ENCODE measurements at places on chromosomes 11 and 22.

- no peak for DNase-seq
These were observed 179.2 kb downstream of the DBX1 start for GRCh38 chr11:19980957-19981669.

GRCh38 chr22:49656291-49656851 lies 171.3 kb downstream of the BRD1 start:
- no peak for DNase-seq

DNA sequence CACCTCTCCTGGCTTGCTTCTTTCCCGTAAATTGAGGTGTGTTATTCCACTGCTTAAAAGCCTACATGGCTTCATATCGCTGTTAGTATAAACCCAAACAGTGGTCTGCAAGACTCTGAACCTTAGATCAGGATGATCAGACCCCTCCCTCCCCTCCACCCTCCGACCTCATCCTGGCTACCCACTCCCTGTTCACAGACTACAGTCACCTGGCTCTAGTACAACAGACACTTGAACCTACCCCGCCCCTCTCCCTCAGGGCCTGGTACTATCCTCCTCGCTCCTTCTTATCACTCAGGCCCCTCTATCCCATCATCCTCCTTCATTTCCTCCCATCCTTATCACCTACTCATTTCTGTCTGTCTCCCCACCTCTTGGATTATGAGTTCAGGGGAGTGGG lies 20.1 kb downstream of the PTPRJ start:
- DNase-seq, result no peak

DNA sequence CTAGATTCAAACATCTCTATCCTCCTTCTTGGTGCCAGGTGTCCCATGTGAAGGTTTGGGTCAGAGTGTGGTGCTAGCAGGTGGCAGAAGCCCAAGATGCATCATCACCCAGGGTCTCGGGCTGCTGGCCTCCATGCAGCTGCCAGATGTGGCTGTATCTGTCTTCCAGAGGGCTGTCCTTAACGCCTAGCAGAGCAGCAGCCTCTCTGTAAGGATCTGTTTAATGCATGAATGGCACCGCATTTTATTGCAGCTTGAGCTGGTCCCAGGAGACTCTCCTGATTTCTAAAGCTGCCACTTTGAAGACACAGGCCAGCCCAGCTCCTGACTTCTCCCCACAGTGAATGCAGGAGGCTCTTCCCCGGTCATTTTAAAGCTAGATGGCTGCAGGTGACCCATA lies 26.3 kb downstream of the SLC1A2 start:
- no peak for DNase-seq

GRCh38 chr22:44581096-44581435 lies 83.0 kb upstream of the RTL6 start:
- DNase-seq, result no peak

DNA sequence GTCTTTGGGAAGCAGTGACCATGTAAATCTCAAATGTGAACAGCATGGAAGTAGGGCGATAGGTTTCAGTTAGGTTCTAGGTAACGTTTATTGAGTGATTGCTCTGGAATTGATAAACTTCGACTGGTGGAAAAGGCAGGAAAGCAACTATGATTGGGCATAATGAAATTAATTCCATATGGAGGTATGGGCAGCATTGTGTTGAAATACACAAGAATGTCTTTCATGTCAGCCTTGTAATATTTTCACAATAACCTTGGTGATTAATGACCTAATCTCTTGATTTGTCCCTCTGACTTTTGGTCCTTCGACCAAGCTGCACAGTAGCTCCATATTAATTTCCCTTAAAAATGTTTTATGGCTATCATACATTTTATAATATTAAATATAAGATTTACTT lies 2.8 kb downstream of the CEP57 start:
- DNase-seq, result no peak

DNA sequence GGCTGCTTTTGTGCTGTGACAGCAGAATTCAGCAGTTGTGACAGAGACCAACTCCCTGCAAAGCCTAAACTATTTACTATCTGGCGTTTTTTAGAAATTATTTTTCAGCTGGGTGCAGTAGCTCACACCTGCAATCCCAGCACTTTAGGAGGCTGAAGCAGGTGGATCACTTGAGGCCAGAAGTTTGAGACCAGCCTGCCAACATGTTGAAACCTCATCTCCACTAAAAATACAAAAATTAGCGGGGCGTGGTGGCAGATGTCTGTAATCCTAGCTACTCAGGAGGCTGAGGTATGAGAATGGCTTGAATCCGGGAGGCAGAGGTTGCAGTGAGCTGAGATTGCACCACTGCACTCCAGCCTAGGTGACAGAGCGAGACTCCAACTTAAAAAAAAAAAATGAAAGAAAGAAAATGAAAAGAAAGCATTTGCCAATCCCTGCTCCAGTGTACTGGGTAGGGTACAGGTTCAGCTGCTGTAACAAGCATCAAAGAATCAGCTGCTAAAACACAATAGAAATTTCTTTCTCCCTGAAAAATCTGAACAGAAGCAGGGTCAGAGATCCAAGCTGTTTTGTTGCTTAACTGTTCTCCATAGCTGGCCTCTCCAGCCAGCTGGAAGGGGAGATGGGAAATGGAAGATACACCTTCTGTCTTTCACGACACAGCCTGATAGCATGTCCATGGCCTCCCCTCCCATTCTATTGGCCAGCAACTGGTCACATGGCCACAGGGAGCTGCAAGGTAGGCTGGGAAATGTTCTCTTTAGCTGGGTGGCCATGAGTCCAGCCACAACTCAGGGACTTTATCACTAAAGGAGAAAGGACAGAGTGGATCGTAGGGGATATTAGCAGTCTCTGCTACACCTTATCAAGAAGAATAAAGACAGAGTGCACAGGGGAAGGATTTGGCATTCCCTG lies 8.5 kb upstream of the NCF4 start:
- no peak for DNase-seq

DNA sequence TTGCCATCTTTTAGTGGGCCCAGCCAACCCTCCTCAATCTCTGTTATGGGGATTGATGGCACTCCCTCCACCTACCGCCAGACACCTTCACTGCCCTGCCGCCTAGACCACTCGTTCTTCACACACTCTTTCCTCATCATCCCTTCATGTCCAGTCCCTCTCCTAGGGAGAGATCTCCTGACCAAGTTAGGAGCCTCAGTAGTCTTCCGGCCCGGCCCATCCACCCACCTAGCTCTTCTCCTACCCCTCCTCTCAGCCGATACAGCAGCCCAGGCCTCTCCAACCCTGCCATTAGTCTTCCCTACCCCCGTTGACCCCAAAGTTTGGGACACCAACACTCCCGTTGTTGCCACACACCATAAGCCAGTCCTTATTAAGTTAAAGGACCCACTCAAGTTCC lies 11.0 kb upstream of the OR56A3 start:
- DNase-seq, result no peak

DNA sequence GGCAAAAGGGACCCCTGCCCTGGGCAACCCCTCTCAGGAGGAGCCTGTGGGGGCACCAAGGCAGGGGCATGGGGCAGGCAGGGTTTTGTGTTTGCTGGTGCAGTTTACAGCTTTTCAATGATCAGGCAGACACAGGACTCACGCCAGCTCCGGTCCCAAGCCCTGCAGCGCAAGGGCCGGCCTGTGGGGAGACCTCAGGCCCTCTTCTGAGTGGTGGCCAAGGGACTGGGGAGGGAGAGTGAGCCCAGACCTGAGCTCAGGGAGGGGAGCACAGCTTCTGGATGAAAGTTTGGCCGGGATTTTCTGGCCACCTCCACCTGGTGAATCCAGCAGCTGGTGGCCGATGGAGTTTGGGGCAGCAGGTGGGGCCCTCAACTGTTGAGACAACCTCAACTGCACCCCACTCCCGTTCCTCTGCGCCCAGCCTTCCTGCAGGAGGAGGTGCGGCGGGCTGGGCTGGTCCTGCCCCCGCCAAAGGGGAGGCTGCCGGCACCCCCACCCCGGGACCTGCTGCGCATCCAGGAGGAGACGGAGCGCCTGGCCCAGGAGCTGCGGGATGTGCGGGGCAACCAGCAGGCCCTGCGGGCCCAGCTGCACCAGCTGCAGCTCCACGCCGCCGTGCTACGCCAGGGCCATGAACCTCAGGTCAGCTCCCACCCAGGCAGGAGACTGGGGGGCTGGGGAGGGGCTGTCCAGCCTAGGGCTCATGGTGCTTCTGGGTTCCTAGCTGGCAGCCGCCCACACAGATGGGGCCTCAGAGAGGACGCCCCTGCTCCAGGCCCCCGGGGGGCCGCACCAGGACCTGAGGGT lies 3.6 kb downstream of the TCIRG1 start:
- DNase-seq, result no peak

- no peak for DNase-seq
These were observed 3.4 kb upstream of the OR6Q1 start for GRCh38 chr11:58027341-58027740.

DNA sequence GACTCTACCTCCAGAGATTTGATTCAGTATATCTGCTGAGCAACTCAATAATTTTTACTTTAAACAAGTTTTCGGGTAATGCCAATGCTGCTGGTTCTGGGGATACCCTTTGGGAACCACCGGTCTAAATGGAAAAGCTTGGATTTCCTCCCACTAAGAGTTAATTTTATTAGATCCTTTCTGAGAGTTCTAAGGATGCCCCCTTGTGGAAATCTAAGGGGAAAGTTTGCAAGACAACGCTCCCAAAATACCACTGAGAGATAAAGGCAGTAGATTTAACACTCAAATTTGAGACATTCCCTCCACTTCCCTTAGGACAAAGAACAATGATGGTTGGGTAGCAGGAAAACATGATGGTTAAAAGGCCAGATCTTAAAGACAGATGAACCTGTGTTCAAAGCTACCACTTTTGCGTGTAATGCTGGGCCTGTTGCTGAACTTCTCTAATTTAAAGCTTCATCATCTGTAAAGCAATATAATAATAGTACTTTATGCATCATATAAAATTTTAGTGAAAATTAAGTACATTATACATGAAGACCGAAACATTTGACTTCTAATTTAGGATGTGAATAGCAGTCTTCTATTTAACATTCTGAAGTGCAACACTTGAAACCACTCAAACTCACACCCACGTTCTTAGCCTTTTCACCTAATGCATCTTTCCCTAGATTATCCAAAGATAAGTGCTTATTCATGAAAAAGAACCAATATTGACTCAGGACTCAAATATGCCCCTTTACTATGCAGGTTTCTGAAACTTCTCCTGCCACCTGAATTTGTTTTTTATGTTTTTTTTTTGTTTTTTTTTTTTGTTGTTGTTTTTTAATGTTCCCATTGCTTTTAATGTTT lies 110.1 kb upstream of the LUZP2 start:
- no peak for DNase-seq

DNA sequence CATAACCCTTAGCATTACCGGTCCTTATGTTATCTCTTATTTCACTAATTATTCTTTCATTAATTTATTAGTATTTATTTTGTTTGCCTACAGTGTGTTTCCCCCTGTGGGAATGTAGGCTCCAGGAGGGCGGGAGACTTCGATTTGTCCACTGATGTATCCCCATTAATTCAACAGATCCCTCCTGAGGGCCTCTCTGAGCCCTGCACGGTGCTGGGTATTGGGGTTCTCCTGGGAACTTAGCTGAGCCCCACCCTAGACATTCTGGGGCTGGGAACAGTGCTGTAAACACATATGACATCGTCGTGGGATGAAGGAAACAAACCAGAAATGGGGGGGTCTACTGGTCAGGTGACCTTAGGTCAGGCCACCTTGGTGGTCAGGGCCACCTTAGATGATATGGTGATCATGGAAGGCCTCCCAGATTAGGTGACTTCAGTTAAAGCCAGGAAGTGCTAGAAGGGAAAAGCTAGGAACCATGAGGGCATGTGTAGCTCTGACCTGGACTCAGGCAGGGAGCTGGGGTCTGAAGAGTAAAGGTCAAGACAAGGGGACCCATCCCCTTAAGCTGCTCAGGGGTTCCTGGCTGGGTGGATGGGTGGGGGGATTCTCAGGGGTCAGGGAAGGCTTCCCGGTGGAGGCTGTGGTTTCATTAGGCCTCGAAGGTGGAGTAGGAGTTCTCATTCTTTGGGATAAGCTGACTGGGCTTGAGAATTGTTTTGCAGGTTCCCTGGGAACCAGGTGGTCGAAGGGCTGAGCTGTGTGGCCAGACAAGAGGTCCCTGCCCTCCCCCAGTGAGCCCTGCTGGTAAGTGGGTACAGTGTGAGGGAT lies 1.0 kb downstream of the PHETA2 start:
- no peak for DNase-seq

- DNase-seq, result no peak
These were observed 66.9 kb downstream of the SCN3B start for GRCh38 chr11:123587559-123587958.

- DNase-seq, result no peak
These were observed 268.4 kb downstream of the ETS1 start for GRCh38 chr11:128318856-128319474.

GRCh38 chr11:105468154-105468553 lies 141.7 kb upstream of the GRIA4 start:
- no peak for DNase-seq

GRCh38 chr22:47139013-47139789 lies 376.8 kb downstream of the TBC1D22A start:
- DNase-seq, result no peak

GRCh38 chr11:134014511-134014910 lies 54.4 kb upstream of the JAM3 start:
- no peak for DNase-seq

GRCh38 chr11:77602381-77603088 lies 12.8 kb downstream of the AQP11 start:
- DNase-seq, result no peak

DNA sequence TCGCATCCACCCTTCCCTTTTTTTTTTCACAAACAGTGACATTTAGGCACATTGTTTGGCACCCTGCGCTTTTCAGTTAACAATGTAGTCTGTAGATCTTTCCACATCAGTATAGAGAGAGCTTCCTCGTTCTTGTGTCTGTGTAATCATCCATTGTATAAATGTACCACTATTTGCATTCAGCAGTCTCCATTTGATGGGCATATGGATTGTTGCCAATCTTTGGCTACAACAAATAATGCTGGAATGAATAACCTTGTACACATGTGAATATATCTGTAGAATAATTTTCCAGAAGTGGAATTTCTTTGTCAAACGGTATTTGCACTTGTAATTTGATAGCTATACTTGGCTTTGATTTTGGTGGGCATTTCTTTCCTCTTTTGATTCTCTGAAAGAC lies 17.1 kb downstream of the MPEG1 start:
- DNase-seq, result no peak

DNA sequence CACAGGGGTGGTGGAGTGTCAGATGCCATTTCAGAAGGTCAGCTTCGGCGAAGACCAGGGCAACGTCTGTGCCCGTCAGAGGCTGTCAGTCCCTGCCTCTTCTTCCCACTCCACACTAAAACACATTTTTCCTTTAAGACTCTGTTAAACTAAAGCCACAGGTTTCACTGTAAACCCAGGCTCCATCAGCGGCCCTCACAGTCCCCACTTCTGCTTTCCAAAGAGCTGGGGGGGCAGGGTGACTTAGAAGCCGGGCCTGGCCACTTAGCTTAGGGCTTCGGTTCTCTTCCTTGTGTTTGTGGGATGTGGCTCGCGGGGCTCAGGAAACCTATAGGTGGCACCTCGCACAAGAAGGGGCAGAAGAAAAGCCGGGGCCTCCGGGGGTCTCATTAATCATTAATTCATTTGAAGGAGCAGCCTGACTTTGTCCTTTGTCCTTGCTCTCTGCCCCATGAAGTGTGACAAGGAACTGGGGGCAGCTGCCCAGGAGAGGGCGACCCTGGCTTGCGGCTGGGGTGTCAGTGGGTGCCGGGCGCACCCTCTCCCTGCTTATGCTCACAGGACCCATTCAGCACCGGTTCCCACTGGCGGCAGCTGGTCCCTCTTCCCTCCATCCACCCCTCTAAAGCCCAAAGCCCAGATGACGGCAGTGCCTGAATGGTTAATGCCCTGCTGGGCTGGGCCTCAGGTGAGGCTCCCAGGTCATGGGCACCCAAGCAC lies 4.1 kb downstream of the SLC25A45 start:
- DNase-seq, result no peak

- DNase-seq, result no peak
These were observed 913.0 kb upstream of the CNTN5 start for GRCh38 chr11:98107736-98108135.

All from stimulated activated CD8-positive, alpha-beta memory T cell treated with anti-CD3 and anti-CD28 coated beads, Interleukin-15, amount 100 ng/mL, for 24 hours (primary cell).